T-helper 2 cell (primary cell): ENCODE measurements at places on chromosomes 3 and 15.

GRCh38 chr3:53733446-53733845 is 112.8 kb downstream of the CHDH start:
- DNase-seq = no peak

- no peak for DNase-seq
Measured at GRCh38 chr3:104198131-104198530, 1168.6 kb upstream of the ALCAM start.

GRCh38 chr3:34067536-34068051 is 269.2 kb downstream of the PDCD6IP start:
- no peak for DNase-seq

- DNase-seq = no peak
Measured at GRCh38 chr15:81061490-81062253, 60.9 kb downstream of the TLNRD1 start.

- no peak for DNase-seq
Measured at GRCh38 chr3:50504681-50505080, 1.2 kb upstream of the CACNA2D2 start.

DNA sequence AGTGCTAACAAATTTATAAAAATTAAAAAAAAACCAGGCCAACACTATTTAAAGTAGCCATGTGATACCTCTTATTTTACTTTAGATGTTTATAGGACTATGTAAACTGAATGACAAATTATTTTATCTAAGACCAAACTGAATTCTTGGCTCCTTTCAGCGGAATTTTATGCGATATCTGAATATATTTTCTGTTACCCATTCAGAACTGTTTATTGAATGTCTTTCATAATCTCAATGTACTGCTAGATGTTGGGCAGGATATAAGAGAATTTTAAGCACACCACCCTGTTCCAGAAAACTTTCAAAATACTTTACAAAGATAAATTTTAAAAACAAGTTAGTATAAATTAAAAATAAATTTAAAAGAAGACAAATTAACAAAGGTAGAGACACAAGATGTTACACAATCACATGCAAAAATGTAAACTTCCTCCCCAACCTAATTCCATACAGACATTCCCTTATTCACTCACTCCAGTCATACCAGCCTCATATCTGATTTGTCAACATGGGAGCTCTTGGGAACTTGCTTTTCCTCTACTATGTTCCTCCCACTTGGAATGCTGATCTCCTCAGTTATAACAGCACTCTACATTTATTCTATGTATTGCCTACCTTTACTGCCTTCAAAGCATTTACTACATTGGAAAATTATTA is 154.6 kb upstream of the MBNL1 start:
- DNase-seq = no peak

DNA sequence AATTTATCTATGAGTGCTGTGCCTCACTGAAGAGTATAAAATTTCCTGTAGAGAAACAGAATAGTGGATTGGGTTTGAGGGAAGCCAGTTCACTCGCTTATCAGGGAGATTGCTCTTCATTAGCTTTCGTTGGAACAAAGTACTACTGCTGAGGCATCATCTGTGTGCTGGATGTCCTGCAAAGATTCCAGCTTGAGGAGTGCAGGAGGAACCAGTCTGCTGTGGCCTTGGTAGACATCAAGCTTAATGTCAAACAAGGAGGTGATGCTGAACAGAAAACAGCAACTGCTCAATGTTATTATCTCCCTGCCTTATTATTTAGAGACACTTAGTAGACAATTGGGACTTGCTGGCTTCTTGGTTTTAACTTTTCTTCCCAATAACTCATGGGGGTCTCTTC is 297.5 kb upstream of the DPH6 start:
- no peak for DNase-seq

DNA sequence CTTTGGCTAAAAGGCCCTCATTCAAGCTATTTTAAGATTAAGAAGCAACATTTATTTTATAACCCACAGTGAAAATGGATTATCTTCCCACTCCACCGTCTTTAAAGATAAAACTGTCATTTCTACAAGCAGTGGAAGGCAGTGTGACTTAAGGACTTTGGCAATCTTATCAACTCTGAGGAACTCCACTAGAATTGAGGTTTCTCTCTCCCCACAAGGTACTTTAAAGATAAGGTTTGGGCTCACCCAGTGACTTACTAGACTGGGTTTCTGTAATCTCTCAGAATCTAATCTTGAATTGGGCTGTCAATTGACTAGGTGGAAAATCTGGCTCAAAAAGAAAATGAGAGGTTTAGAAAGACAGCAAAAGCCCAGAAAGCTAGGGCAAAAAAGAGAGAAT is 21.7 kb downstream of the ZNF385D start:
- DNase-seq = no peak

DNA sequence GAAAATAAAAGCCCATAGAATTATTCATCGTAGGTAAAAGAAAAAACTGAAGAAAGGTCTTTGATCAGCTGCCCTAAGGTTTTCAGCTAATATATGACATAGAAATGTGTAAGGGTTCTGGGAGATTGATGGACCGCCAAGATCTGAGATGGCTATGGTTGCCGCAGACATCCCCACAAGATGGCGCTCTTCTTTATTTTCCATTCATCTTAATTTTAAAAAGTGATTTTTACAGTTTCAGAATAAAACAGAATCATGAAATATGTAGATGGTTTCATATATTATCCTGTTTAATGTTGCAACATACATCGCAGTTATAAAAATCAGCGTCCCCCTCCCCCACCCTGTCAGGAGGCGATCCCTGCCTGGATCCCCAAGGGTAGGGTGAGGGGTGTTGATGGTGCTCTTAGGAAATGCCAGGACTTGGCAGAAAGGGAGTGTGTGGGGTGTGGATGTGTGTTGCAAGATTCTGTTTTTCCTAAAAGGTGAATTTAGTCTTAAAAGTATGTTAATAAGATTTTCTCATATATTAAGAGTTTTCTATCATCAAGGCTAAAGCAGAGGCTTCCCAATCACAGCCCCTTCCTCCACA is 68.8 kb downstream of the ANXA2 start:
- DNase-seq = no peak

- DNase-seq = no peak
Measured at GRCh38 chr3:148379763-148380382, 317.8 kb upstream of the AGTR1 start.

DNA sequence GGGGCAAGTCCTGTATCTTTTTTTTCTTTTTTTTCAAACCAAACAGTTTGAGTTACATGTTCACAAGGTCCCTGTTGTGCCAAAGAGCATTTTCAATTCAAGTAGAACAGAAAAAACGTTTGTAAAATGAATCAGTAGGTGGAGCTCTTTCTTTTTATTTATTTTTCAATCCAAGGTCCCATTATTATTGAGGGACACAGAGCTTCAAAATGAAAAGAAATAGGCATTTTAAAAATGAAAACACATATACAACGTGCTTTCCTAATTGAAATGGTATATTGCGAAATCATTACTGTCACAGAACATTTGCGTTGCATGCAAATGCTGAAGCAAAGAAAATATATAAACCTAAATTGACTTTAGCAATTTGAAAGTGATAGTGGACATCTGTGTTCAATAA is 711.0 kb downstream of the MECOM start:
- no peak for DNase-seq

- no peak for DNase-seq
Measured at GRCh38 chr3:148971401-148972163, 19.8 kb upstream of the GYG1 start.

- DNase-seq = no peak
Measured at GRCh38 chr3:114706591-114707232, 412.9 kb downstream of the TIGIT start.

DNA sequence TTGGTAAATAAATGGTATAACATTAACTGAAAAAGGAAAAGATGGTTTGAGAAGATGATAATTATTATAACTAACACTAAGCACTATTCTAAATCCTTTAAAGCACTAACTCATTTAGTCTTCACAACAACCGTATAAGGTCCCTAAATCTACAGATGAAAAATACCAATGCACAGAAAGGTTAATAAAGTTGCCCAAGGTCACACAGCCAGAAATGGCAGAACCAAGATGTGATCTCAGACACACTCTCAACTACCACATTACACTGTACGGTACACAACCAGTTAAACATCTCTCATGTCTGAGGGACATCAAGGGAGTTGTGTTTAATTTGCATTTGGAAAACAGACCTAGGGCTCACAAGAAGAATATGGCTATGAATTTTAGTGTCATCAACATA is 23.1 kb downstream of the RAB27A start:
- no peak for DNase-seq

GRCh38 chr3:126472277-126473006 is 3.2 kb downstream of the ZXDC start:
- DNase-seq = no peak

DNA sequence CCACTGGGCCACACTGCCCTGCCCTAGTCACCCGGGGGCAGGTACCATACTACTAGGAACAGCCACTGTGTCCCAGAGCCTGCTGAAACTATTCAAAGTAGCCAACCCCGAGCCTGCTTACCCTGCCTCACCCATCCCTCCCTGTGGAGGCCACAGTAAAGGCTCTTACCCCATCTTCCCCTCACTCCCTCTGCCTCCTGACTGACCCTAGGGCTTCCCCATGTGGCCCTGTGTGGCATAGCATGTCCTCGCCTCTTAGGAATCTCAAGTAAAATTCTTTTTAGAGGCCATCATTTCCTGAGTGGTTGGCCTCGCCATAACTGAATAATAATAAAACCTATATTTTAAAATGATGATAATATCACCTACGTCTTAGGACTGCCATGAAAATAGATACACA is 112.2 kb upstream of the SLC6A11 start:
- no peak for DNase-seq

- DNase-seq = no peak
Measured at GRCh38 chr3:149215515-149215914, 6.1 kb downstream of the CP start.

- DNase-seq = no peak
Measured at GRCh38 chr3:196246612-196247308, 30.4 kb downstream of the SLC51A start.

GRCh38 chr15:91208371-91208770 is 108.3 kb downstream of the SV2B start:
- no peak for DNase-seq
